Motor neuron (in vitro differentiated cells): ENCODE measurements at places on chromosomes 5 and 9.

GRCh38 chr5:178186427-178186826 lies 744 bp downstream of the GMCL2 start:
- no peak for ATAC-seq

DNA sequence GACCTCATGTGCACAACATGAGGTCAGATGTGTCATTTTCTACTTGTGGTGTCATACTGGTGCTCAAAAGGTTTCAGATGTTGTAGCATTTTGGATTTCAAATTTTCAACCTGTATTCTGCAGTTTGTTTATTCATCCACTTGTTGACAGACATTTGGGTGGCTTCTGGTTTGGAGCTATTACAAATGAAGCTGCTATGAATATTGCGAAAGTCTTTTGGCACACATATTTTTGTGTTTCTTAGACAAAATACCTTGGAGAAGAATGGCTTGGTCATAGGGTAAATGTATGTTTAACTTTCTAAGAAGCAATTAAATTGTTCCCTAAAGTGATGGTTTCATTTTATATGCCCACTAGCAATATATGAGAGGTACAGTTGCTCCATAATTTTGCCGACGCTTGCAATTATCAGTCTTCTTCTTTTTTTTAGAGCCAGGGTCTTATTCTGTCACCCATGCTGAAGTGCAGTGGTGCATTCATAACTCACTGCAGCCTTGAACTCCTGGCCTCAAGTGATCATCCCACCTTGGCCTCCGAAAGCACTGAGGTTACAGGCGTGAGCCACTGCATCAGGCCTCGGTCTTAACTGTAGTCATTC lies 70.7 kb upstream of the TRPC7 start:
- peak; percentile 67 for ATAC-seq

DNA sequence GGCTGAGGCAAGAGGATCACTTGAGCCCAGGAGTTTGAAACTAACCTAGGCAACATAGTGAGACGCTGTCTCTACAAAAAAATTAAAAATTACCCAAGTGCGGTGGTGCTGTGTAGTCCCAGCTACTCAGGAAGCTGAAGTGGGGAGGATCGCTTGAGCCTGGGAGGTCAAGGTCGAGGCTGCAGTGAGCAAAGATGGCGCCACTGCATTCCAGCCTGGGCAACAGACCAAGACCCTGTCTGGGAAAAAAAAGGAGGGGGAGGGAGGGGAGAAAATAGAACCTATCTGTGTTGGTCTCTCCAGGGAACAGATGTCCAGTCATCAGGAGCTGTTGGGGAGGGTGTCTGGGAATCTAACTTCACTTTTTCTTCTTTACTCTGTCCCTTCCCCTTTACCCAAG lies 24.3 kb downstream of the MAT2B start:
- ATAC-seq: no peak

- no peak for ATAC-seq
Observed at GRCh38 chr5:76736679-76737556, 21.0 kb downstream of the F2R start.

- ATAC-seq: no peak
Observed at GRCh38 chr9:38328765-38329164, 63.7 kb upstream of the ALDH1B1 start.

DNA sequence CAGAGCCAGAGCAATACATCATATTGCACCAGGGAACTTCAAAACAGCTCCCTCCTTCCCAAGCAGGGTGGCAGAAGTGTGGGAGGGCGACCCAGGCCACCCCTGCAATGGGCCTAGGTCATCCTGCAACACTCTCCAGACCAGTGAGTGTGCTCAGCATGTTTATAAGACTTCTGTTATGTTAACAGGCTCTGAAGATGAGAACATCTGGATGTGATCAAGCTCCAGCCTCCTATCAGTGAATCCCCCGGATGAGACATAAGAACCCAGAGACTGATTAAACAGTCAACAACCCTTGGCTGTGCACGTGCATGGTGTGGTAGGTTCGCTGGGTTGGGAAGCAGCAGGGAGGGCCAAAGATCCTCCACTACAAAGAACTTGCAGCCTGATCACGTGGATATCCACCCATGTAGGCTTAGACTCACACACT lies 63.3 kb downstream of the ABCA1 start:
- ATAC-seq: no peak

DNA sequence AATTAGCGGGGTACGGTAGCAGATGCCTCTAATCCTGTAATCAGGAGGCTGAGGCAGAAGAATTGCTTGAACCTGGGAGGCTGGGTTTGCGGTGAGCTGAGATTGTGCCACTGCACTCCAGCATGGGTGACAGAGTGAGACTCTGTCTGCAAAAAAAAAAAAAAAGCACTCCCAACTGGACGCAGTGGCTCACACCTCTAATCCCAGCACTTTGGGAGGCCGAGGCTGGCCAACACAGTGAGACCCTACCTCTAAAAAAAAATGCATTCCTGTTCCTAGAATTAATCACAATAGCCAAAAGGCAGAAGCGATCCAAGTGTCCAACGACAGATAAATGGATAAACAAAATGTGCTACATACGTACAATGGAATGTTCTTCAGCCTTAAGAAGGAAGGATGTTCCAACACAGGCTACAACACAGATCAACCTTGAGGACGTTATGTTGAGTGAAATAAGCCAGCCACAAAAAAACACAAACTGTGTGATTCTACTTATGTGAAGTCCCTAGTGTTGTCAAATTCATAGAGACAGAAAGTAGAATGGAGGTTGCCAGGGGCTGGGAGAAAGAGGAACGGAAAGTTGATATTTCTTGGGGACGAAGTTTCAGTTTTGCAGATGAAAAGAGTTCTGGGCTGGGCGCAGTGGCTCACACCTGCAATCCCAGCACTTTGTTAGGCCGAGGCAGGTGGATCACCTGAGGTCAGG lies 13.8 kb downstream of the FAM78A start:
- no peak for ATAC-seq

DNA sequence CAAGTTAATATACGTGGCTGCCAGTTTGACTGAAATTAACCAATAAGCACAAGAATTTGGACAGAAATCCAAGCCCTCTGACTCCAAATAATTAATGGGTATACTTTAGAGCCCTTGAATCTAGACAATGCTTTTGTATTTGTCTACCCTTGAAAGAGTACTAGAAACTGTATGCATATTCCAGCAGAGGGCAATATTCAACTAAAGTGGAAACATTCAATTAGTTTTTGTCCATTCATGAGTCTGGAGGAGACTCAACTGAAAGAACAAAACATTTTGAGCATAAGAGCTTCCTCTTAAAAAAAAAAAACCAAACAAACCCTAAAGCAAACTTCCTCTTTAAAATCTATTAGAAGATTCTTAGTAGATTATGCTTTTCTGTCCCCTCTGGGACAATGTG lies 157.8 kb downstream of the ARHGEF28 start:
- ATAC-seq: no peak

DNA sequence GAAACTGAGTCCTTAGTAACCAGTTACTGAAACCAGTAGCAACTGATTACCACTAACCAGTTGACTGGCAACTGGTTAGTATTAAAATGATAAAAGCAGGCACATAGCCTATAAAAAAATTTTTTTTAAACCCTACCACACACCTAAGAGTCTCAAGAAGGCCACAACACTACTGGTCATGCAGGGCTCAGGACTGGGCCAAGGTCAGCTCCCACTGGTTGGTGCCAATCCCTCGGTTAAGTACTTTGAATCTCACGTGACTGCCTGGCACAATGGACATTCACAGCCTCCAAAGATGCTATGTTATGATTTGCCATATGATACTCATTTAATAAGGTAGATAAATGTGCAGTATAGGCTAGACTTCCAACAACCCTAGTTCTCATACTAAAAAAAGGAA lies 8.5 kb downstream of the ANKH start:
- ATAC-seq: no peak

GRCh38 chr5:7611518-7611917 lies 215.6 kb downstream of the ADCY2 start:
- no peak for ATAC-seq

DNA sequence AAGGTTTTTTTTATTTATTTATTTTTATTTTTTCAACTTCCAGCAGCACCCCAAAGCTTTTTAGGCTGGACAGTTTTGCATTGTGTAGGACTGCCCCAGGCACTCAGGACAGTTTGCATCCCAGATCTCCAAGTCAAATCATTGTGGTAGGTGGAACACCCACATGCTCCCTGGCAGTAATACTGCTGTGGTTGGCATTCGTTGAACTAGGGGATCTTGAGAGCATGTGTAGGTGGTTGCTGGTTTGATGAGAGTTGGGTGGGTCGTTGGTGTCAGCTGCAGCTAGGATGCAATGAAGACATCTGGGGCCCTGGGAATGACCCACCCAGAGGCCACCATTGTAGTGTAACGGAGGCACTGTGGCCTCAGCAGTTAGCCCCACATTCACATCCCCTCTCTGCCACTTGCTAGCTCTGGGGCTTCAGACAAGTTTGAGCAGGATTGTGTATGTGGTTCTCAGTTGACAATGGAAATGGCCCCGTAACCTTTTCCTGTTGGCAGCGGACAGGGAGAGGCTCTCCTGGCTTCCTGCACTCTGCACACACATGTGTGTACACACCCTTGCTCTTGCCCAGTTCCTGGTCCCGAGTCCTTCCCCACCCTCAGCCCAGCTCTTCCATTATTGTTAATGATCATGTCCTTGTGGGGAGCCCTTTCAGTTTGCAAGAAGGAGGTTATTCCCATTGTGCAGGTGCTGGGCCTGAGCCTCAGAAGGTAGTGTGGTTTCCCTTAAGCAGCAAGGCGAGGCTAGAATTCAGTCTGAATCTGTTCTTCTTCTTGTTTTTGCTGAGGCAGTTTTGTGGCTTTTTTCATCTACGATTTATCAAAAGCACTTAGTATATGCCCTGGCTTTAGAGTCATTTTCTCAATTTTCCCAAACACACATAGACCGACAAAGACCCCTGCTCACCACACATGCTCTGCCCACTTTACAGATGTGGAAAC lies 46.5 kb downstream of the PPARGC1B start:
- ATAC-seq: no peak

- peak; percentile 88 for ATAC-seq
Observed at GRCh38 chr5:4230786-4231641, 635.4 kb downstream of the IRX1 start.

GRCh38 chr5:116661419-116661818 lies 86.8 kb upstream of the SEMA6A start:
- ATAC-seq: no peak

GRCh38 chr5:173750538-173751265 lies 134.3 kb upstream of the BOD1 start:
- ATAC-seq: no peak

DNA sequence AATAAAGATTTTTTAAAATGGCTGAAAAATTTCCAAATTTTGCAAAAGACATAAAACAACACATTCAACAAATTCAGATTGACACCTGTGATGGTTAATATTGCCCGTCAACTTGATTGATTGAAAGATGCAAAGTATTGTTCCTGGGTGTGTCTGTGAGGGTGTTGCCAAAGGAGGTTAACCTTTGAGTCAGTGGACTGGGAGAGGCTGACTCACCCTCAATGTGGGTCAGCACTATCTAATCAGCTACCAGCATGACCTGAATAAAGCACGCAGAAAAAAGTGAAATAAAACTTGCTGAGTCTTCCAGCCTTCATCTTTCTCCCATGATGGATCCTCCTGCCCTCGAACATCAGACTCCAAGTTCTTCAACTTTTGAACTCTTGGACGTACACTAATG lies 868.0 kb upstream of the CTNND2 start:
- no peak for ATAC-seq

- ATAC-seq: no peak
Observed at GRCh38 chr9:128109050-128109709, 18.3 kb downstream of the PTGES2 start.

- ATAC-seq: no peak
Observed at GRCh38 chr9:122031776-122032175, 61.3 kb downstream of the TTLL11 start.

DNA sequence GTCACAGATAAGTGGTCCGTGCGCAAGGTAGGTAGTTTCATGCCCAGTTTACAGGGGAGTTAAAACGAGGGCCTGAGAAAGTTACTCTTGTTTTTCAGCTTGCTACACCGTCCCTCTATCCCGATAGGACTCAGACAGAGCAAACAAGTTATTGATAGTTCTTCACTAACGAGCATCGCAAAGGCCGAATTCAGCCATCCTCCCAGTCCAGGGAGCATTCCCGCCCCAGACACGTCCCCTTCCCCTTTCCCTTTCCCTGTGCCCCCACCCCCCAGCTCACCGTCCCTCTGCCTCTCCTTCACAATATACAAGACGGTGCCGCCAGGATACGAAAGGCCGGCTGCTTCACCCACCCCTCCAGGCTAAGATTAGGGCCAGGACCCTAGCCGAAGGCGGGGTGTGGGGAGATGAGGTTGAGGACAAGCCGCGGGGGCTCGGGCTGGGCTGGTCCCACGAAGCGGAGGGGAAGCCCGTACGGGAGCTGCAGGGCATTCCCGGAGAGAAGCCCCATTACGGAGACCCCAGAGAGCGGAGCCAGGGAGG lies 599 bp downstream of the KIAA1191 start:
- no peak for ATAC-seq

- ATAC-seq: no peak
Observed at GRCh38 chr9:95874303-95874988, 1.0 kb upstream of the ERCC6L2 start.

DNA sequence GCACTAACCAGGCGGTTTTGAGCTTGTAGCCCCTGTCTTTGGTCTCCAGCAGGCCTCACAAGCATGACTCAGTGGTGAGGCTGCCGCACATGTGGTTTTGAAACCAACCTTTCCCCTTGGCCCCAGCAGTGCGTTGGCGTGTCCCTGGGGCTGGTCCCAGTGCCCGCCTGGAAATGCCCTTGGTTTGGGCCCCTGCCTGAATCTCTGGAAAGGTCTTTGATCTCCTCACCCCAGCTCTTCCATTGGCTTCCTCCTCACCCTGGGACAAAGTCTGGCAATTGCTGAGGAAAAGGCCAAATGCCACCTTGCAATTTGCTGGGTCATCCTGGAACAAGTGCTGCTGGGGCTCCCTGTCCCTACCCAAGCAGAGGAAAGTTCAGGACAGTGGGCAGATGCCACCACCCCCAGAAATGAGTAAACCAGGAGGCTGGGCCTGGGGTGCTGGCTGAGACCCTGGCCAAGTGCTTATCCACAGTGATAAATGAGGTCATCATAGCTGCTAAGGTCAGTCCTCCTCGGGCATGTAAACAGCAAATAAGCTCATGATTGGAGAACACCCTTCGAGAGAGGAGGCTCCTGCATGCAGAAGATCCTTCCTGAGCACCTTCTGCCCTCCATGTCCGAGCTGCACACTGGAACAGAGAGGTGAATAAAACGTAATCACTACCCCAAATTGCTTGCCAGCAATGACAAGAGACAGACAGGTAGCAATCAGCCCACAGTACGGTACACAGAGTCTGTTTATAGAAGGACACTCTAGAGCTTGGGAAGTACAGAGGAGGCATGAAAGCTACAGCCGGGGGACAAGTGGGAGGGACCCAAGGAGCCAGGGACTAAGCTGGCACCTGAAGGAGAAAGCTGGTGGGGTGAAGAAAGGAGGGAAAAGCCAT lies 98.9 kb upstream of the CPEB4 start:
- no peak for ATAC-seq

DNA sequence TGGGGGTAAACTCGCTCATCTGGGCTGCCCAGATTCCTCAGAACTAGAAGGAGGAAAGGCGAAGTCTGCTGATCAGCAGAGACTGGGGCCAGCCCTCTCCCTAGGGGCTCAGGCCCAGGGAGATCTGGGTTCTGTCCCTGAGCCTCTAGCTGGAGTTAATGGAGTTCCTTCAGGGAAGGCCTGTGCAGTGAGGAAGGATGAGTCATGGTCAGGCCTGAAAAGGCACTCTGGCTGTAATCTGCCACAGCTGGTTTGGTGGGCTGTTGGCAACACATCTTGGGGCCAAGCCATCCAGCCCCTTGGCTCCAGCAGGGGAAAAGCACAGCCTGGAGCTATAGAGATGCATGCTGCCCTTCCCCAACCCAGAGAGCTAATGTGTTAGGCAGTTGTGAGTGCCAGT lies 459.6 kb downstream of the PRELID2 start:
- ATAC-seq: no peak

GRCh38 chr5:35136386-35136785 lies 88.6 kb upstream of the AGXT2 start:
- no peak for ATAC-seq
